Uterus (tissue), 4 donors: ENCODE measurements at places on chromosomes 6 and 20. TPM values are rescaled to one million over a fixed set of nuclear protein-coding genes. Genes with fewer than 3 reads are reported as not detected.

The PCSK2 gene
- total RNA-seq = not detected

The CD24 gene
- total RNA-seq = 5.1 TPM

DNA sequence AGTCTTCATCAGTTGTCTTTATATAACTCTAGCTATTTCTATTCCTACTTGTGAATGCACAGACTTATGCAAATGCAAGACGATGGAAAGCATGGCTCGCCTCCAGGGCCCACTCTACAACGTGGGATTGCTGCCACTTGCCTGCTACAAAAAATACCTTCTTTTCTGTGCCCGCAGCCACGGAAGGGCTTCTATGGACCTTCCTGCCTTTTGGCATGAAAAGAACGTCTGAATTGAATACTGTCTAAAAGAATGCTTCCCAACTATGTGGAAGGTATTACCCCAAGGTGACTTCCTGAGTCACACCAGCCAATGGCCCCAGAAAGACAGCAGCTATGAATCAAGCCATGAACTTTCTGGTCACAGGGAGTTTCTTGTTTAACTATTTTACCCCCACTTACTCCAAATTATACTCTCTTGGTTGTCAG, 261.2 kb downstream of the HIVEP2 start:
- DNase-seq = no peak

- DNase-seq = peak; percentile 41
Observed at GRCh38 chr6:136761227-136761922, 30.9 kb downstream of the MAP3K5 start.

- no peak for DNase-seq
Observed at GRCh38 chr6:139407718-139408222, 33.3 kb upstream of the CITED2 start.
